Activated CD8-positive, alpha-beta memory T cell treated with anti-CD3 and anti-CD28 coated beads, Interleukin-2, amount 10 ng/mL, durations not matched to agents 7 days and 5 days (primary cell): ENCODE measurements at places on chromosomes 7 and 10.

GRCh38 chr7:23930312-23930711 lies 220.3 kb downstream of the STK31 start:
- H3K36me3 ChIP-seq, result no peaks in the 10 kb centered on the region
- no peak for DNase-seq
- H3K4me1 ChIP-seq, result no peaks in the 10 kb centered on the region
- H3K4me3 ChIP-seq, result no peak overlapping the region

DNA sequence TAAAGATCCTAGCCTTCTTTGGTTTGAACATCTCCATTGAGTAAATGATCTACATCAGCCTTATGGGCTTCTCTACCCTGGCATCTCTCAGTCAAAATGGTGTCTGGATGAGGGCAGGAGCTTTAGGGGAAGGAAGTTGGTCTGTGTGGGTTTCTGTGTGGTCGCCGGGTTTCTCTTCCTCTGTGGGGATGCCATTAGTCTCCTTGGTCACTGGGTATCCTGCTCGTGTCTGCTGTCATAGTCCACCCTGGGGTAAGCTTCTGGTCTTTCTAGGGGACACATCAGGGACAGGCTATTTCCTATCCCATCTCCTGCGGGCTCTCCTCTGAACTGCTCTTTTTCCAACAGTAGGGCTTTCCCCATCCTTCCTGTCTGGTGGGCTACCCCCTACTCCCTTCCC lies 150.3 kb upstream of the NPY start:
- peaks cover 13% of the 10 kb centered on the region for H3K27me3 ChIP-seq
- no peak for DNase-seq
- H3K36me3 ChIP-seq, result no peaks in the 10 kb centered on the region
- H3K27ac ChIP-seq, result no peak overlapping the region
- H3K4me1 ChIP-seq, result peaks cover 12% of the 10 kb centered on the region

- H3K27ac ChIP-seq, result no peak overlapping the region
- no peak overlapping the region for H3K4me3 ChIP-seq
- no peaks in the 10 kb centered on the region for H3K27me3 ChIP-seq
- DNase-seq, result no peak
- no peaks in the 10 kb centered on the region for H3K4me1 ChIP-seq
Measured at GRCh38 chr10:21047511-21047910, 150.4 kb upstream of the NEBL start.

DNA sequence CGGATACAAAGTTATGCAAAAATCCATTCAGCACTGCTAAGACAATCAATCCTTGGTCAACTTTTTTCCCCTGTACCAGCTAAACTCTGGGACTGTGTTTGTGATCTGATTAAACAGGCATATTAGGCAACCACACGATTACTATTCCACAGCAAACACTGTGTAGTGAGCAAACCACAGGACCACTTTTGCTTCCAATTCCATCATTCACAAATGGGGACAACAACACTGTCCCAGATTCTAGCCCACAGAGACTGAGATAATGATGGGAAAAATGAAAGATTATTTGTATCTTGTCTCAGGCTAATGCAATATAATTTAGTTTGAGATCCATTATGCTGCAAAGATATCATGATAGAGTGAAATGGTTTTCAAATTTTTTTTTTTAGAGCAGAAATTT lies 163.7 kb upstream of the AOAH start:
- H3K27ac ChIP-seq, result no peak overlapping the region
- peaks cover 59% of the 10 kb centered on the region for H3K36me3 ChIP-seq
- DNase-seq, result no peak
- no peak overlapping the region for H3K4me3 ChIP-seq

DNA sequence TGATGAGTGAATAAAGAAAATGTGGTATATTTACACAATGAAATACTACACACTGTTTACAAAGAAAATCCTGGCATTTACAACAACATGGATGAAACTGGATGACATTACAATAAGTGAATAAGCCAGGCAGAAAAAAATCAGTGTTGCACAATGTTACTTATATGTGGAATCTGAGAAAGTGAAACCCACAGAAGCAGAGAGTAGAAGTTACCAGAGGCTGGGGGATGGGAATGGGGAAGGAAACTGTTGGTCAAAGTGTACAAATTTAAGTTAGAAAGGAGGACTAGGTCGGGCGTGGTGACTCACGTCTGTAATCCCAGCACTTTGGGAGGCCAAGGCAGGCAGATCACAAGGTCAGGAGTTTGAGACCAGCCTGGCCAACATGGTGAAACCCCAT lies 538.5 kb upstream of the MKI67 start:
- H3K27me3 ChIP-seq, result no peaks in the 10 kb centered on the region
- no peaks in the 10 kb centered on the region for H3K4me1 ChIP-seq
- H3K4me3 ChIP-seq, result no peak overlapping the region

GRCh38 chr7:73700581-73701134 lies 17.3 kb downstream of the BUD23 start:
- H3K4me1 ChIP-seq, result peaks cover 2% of the 10 kb centered on the region
- H3K27ac ChIP-seq, result no peak overlapping the region
- H3K36me3 ChIP-seq, result peaks cover 12% of the 10 kb centered on the region
- H3K27me3 ChIP-seq, result no peaks in the 10 kb centered on the region
- no peak overlapping the region for H3K4me3 ChIP-seq

GRCh38 chr7:50455658-50456057 lies 5.5 kb upstream of the FIGNL1 start:
- H3K4me3 ChIP-seq, result no peak overlapping the region
- no peaks in the 10 kb centered on the region for H3K36me3 ChIP-seq
- peaks cover 3% of the 10 kb centered on the region for H3K27me3 ChIP-seq
- peaks cover 8% of the 10 kb centered on the region for H3K4me1 ChIP-seq
- DNase-seq, result no peak

GRCh38 chr7:159064816-159065510 lies 79.7 kb downstream of the VIPR2 start:
- no peak for DNase-seq
- no peak overlapping the region for H3K4me3 ChIP-seq
- no peaks in the 10 kb centered on the region for H3K36me3 ChIP-seq
- H3K27me3 ChIP-seq, result no peaks in the 10 kb centered on the region

DNA sequence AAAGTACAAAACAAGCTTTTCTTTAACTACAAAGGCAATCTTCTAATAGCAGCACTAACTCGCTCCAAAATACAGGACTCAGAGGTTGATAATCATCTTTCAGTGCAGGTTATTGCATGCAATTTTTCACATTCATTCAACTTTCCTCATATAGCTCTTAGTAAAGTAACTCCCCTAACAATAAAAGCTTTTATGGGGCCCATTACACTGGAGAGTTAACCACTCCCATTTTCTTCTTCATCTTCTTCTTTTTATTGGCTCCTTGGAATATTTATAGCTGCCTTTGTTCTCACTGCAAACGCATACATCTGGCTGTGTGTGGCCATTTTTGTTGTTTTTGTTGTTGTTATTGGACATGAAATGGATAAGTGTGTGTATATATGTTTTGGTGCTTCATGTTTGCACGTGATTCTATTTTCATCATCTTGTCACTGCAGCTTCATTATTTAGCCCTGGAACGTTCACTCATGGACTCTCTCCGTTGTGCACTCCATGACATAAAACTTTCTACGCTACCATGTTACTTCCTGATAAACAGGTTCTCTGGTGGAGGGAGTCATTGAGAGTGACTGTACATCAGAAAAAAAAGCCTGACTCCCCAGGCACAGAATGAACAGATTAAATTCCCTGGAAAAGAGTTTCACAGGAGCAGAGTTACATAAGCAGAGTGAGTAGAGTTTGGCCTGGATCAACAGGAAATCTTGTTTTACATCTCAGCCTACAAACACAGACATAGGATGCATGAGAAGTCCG lies 236.4 kb upstream of the SP4 start:
- no peak for DNase-seq
- peaks cover 3% of the 10 kb centered on the region for H3K27me3 ChIP-seq
- H3K4me3 ChIP-seq, result no peak overlapping the region
- H3K4me1 ChIP-seq, result peaks cover 5% of the 10 kb centered on the region
- no peaks in the 10 kb centered on the region for H3K36me3 ChIP-seq
- H3K27ac ChIP-seq, result no peak overlapping the region

GRCh38 chr7:81331061-81332018 lies 412.5 kb upstream of the SEMA3C start:
- no peaks in the 10 kb centered on the region for H3K4me1 ChIP-seq
- H3K36me3 ChIP-seq, result no peaks in the 10 kb centered on the region
- H3K4me3 ChIP-seq, result no peak overlapping the region
- no peaks in the 10 kb centered on the region for H3K27me3 ChIP-seq
- H3K27ac ChIP-seq, result no peak overlapping the region

- H3K36me3 ChIP-seq, result no peaks in the 10 kb centered on the region
- peak overlapping the region; percentile 48 for H3K4me3 ChIP-seq
- H3K27me3 ChIP-seq, result peaks cover 72% of the 10 kb centered on the region
- peak; percentile 80 for DNase-seq
- H3K27ac ChIP-seq, result peak overlapping the region; percentile 43
- H3K4me1 ChIP-seq, result peaks cover 34% of the 10 kb centered on the region
Measured at GRCh38 chr10:70477661-70478162, 855 bp upstream of the PALD1 start.

DNA sequence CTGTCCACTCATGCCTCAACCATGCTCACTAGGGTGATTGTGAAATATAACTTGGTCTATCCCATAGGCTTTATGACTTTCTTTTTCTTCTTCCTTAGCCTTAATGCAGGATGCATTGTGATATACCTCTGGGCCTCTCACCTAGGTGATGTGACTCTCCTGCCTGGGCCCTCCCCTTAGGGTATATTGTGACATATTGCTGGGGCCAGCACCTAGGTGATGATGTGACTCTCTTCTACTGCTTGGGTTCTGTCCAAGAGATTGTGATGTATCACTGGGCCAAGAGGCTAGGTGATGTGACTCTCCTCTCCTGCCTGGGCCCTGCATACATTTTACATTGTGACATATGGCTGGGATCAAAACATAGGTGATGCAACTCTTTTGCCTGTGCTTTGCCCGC lies 14.7 kb upstream of the ZNF107 start:
- DNase-seq, result no peak
- H3K27ac ChIP-seq, result no peak overlapping the region
- no peaks in the 10 kb centered on the region for H3K27me3 ChIP-seq
- no peaks in the 10 kb centered on the region for H3K36me3 ChIP-seq
- no peaks in the 10 kb centered on the region for H3K4me1 ChIP-seq

DNA sequence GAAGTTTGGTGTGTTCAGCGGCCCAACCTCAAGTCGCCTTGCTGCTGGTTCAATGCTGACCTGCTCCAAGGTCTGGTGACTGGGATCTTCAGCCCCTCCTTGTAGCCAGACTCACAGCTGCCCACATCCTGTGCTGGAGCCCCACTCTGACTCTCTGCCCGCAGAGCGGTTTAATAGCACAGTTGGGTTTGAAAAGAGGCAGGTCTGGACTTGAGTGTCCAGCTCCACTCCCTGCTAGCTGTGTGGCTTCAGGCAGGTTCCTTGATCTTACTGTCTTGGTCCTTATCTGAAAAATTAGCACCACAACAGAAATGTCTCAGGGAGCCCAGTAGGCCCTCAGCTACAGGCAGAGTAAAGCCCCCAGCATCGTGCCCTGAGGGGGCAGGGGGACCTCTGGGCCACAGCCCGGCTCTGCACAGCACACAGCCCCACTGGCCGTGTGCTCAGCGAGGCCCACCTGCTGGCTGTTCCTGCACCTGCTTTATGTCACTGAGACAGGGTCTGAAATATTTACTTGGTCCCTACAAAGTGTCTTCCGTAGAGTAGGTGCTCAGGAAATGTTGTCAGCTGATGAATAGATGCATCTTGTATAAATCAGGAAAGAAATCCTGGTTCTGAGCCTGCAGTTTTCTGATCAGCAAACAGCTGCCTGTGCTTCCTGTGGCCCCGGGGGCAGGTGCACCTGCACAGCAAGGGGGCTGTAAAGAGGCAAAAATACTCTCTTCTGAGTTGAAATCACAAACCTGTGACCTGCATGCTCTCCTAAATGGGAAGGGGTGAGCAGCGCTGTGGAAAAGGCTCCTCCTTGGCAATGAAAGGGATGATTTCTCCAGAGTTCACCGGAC lies 155.5 kb downstream of the SVIL start:
- H3K4me1 ChIP-seq, result peaks cover 34% of the 10 kb centered on the region
- DNase-seq, result peak; percentile 57
- no peak overlapping the region for H3K27ac ChIP-seq
- no peak overlapping the region for H3K4me3 ChIP-seq

DNA sequence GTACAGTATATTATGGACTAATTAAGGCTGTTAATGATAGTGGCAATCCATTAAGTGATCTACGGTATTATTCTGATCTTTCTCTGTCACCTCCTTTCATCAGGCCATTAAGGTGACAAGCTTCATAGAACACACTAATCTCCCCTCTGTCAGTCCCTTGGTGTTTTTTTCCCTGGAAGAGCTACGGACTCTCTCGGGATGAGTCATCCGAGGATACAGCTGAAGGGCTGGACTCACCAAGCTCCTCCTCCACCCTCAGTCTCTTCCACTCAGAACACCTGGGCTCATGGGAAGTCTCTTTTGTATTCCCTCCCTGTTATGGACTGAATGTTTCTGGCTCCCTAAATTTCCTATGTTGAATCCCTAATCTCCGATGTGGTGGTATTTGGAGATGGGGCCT lies 69.8 kb upstream of the PLXNA4 start:
- DNase-seq, result no peak
- no peak overlapping the region for H3K4me3 ChIP-seq
- peaks cover 2% of the 10 kb centered on the region for H3K27me3 ChIP-seq
- no peak overlapping the region for H3K27ac ChIP-seq

GRCh38 chr10:22429146-22429545 lies 83.8 kb downstream of the SPAG6 start:
- peaks cover 38% of the 10 kb centered on the region for H3K27me3 ChIP-seq
- H3K36me3 ChIP-seq, result no peaks in the 10 kb centered on the region
- H3K4me3 ChIP-seq, result no peak overlapping the region

DNA sequence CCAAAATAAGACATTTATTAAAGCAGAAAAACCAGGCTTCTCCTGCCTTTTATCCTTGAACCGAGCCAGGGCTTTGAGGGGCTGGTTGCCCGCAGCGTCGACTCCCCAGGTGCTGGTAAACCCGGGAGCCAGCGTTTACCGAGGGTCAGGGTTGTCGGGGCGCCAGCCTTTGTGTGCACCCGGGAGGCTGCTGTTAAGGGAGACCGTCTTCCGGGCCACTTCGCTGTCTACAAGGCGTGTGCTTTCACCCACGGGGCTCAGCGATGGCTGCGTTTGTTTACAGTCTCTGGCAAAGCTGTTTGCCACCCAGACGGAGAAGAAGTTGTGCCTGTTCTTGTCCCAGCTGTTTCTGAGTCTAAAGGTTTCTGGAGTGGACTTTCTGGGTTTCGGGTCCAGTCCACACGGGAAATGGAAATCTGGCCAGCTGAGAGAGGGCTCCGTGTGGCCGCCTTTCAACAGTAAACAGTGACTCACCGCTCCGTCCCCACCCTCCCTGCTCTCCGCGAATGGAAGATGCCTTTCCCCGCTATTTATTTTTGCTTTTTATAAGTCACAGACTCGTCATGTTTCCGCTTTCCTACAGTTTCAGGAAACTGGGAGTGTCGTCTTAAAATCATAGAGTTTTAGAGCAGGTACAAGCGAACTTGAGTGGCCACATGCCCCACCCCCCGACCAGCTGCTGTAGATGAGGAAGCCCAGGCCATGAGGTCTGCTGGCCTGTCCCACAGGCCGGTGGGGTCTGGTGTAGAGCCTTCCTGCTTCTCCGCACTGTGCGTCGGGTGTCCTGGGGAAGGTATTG lies 2.2 kb downstream of the MAFK start:
- H3K27me3 ChIP-seq, result peaks cover 2% of the 10 kb centered on the region
- H3K36me3 ChIP-seq, result no peaks in the 10 kb centered on the region
- peak overlapping the region; percentile 80 for H3K4me3 ChIP-seq
- peak; percentile 69 for DNase-seq
- H3K27ac ChIP-seq, result peak overlapping the region; percentile 90
- H3K4me1 ChIP-seq, result peaks cover 32% of the 10 kb centered on the region
